H9 (cell line): ENCODE measurements at places on chromosomes 16 and 17. TPM values are rescaled to one million over a fixed set of nuclear protein-coding genes. Genes with fewer than 3 reads are reported as not detected.

Gene CDR2L
- total RNA-seq, result 23.3 and 24.0 TPM in 2 replicates

Gene TBX21
- not detected in 2 replicates for total RNA-seq

Gene CLDN6
- 743 and 757 TPM in 2 replicates for total RNA-seq

Gene ATAD5
- 24.6 and 27.0 TPM in 2 replicates for total RNA-seq

Gene LGALS9B
- not detected in 2 replicates for total RNA-seq

Gene KRTAP1-1
- total RNA-seq, result not detected in 2 replicates

Gene SCNN1B
- 0.11 and 0.35 TPM in 2 replicates for total RNA-seq

Gene CD68
- 0.37 and 0.42 TPM in 2 replicates for total RNA-seq

- H3K27ac ChIP-seq, result no peak within 1 kb of the TSS
- H3K4me3 ChIP-seq, result peak within 1 kb of the TSS; percentile 60
- no peaks in the 10 kb centered on the region; the same call in 1 of the 2 replicates for H3K4me1 ChIP-seq
- H3K36me3 ChIP-seq, result peaks cover 5% of the 10 kb centered on the region
These were observed at the start of gene CACNA1H for GRCh38 chr16:1152651-1153259. CACNA1H (plus strand) TSS chr16:1153106; CDS start chr16:1153738, 632 bp downstream.

- H3K4me3 ChIP-seq, result peak overlapping the region; percentile 67
- peaks cover 17% of the 10 kb centered on the region for H3K4me1 ChIP-seq
- no peaks in the 10 kb centered on the region for H3K27me3 ChIP-seq
- H3K27ac ChIP-seq, result peak overlapping the region; percentile 88
- DNase-seq, result no peak
- peaks cover 16% of the 10 kb centered on the region; the same call in 2 of the 3 replicates for H3K36me3 ChIP-seq
These were observed 35.1 kb downstream of the PMM2 start for GRCh38 chr16:8832717-8833105.

GRCh38 chr17:47220531-47220999 is 11.4 kb downstream of the MYL4 start:
- peaks cover 5% of the 10 kb centered on the region; the same call in 1 of the 2 replicates for H3K4me1 ChIP-seq
- no peaks in the 10 kb centered on the region for H3K27me3 ChIP-seq
- DNase-seq, result no peak
- H3K36me3 ChIP-seq, result no peaks in the 10 kb centered on the region
- no peak overlapping the region for H3K4me3 ChIP-seq

GRCh38 chr16:57091200-57091974 is 996 bp upstream of the CPNE2 start:
- H3K4me3 ChIP-seq, result peak overlapping the region; percentile 71
- peak; percentile 76 for DNase-seq
- H3K27ac ChIP-seq, result no peak overlapping the region
- H3K27me3 ChIP-seq, result peaks cover 3% of the 10 kb centered on the region; the same call in 1 of the 2 replicates
- peaks cover 5% of the 10 kb centered on the region for H3K36me3 ChIP-seq

DNA sequence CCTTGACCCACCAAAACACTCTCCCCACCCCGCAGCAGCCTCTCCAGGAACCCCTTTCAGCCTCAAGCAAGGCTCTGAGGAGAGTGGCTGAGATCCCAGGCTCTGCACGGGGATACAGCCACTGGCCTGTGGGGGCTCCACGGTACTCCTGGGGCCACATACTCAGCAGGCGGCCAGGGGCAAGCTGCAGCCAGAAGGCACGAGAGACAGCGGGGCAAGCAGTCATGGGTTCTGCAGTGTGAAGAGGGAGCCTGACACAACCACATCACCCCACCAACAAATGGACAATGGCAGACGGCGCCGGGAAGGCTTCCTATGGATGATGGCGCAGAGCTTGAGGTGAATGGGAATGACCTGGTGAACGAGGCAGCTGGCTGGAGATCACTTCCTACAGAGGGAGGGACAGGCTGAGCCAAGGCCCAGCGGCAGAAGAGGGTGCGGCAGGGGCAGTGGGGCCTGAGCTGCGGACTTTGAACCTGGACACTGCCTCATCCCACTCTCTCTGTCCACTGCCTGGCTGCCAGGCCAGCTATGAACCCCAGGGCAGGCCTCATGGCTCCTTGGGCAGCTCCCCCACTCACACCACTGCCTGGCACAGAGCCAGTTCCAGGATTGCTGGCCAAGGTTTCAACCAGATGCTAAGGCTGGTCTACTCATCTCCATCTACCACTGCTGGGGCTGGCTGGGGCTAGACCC is 10.8 kb upstream of the BCAR1 start:
- H3K4me3 ChIP-seq, result peak overlapping the region; percentile 54; the same call in 2 of the 3 replicates
- H3K36me3 ChIP-seq, result peaks cover 9% of the 10 kb centered on the region; the same call in 1 of the 2 replicates
- DNase-seq, result peak; percentile 28
- peaks cover 6% of the 10 kb centered on the region; the same call in 1 of the 2 replicates for H3K4me1 ChIP-seq
- no peak overlapping the region for H3K27ac ChIP-seq

DNA sequence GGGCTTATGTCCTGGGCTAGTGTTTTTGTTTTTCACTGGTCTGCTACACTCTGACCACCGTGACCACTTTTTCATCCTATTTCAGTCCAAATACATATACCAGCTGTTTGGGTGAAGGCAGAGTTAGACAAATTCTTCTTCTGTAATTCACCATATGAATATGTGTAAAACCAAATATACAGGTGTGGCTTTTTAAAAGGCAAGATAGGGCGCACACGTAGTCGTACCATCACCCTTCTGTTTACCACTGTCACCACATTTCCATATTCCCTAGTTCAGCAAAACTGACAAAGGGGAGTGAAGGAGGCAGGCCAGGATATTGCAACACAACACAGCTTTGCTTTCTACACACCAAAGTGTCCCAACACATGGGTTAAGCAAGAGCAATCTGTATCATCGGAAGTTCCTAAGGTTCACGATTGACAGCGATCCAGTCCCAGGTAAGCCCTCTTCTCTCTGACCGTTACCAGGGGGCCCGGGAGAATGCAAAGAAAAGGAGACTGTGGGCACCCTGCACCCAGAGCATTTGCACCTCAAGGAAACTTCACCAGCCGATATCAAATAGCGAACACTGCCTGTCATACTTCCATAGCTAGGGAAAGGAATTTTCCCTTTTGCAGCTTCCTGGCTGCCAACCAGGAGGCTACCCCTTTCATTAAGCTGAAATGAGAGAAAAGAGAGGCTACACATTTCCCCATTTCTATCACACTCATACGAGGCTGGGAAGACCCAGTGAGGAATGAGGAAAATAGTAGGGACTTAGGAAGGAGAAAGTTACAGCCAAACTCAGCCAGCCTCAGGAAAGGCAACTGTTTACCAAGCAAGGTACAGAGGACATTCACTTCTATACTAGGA is 23.1 kb downstream of the CREBBP start:
- H3K4me1 ChIP-seq, result peaks cover 7% of the 10 kb centered on the region
- no peaks in the 10 kb centered on the region for H3K27me3 ChIP-seq
- no peak overlapping the region for H3K27ac ChIP-seq
- no peaks in the 10 kb centered on the region; the same call in 2 of the 3 replicates for H3K36me3 ChIP-seq

DNA sequence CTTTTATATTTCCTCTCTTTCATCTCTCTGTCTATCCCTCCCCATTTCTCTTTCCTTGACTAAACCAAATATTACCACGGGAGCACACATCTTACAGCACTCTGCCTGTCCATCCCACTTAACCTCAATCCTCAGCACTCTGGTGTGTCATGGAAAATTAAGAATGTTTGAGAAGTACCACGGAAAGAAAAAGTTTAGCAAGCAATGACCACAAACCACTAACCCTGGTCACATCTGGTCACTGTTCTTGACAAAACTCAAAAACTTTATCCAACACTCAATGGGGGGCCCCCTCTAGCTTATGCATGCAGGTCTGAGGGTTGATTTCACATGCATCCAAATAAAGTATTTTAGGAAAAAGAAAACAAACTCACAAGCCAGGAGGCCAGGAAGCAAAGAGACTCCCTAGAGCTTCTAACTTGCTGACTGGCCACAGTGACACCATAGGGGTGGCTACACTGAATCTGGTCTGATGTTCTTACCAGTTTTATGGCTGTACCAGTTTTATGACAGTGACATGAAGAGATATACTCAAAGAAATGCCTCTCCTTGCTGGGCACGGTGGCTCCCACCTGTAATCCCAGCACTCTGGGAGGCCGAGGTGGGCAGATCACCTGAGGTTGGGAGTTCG is 229.2 kb downstream of the STX8 start:
- H3K27me3 ChIP-seq, result no peaks in the 10 kb centered on the region
- H3K4me3 ChIP-seq, result no peak overlapping the region
- H3K4me1 ChIP-seq, result peaks cover 2% of the 10 kb centered on the region; the same call in 1 of the 2 replicates
- no peaks in the 10 kb centered on the region for H3K36me3 ChIP-seq
- DNase-seq, result no peak

- H3K4me3 ChIP-seq, result no peak overlapping the region
- H3K27ac ChIP-seq, result no peak overlapping the region
These were observed 2.6 kb downstream of the GPR179 start for GRCh38 chr17:38341035-38341721.
